ENCODE measurements at places on chromosomes 3 and 15.

DNA sequence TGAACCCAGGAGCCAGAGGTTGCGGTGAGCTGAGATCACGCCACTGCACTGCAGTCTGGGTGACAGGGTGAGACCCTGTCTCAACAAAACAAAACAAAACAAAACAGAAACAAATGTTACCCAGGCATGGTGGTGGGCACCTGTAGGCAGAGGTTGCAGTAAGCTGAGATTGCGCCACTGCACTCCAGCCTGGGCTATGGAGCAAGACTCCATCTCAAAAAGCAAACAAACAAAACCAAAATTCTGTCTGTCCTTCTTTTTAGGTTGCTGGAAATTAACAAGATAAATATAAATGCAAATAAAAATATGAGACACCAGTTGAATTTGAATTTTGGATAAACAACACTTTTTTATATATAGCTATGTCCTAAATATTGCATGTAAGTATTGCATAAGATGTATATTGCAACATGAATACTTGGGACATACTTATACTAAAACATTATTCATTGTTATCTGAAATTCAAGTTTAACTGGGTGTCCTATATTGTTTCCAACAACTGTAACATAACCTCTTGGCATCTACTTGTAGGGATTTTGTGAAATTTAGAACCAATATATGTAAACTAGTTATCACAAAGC, 4.7 kb upstream of the CEP97 start:
- DNase-seq, result no peak

GRCh38 chr3:99910752-99911290, 93.2 kb downstream of the CMSS1 start:
- no peak for DNase-seq

DNA sequence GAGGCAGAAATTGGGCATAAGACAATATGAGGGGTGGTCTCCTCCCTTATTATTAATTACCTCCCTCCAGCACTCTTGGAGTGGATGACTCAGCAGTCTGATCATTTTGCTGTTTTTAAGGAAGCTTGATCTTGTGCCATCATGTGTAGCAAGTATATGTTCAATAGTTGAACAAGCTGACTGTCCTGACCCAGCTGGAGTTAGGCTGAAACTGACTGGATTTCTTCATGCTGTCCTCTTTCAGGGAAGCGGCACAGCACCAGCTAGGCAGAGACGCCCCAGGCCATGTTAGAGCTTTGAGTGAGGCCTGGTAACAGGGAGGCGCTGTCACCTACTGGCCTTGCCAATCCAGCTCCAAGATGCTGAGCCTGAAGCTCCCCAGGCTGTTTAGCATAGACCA, 54.4 kb upstream of the KIF23 start:
- no peak for DNase-seq

DNA sequence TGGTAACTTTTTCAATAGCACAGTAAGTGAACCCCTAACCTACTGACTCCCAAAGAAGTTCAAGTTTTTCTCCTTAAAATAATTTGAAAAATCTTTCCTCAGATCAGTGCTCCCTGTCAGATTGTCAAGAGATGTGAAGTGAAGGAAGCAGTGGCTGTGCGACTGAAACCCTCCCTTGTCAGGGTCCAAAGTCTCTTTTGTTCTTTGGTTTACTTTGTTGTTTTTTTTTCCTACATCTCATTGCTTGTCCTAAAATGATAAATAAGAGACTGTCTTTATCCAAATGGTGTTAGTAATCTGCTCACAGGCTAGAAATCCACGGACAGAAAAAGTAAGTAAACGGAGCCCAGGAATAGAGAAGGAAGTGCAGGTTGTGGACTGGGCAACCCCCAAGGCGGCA, 976 bp upstream of the DPPA4 start:
- no peak for DNase-seq

- no peak for DNase-seq
These were observed 20.3 kb downstream of the WDR72 start for GRCh38 chr15:53739187-53739586.

- DNase-seq, result no peak
These were observed 21.0 kb downstream of the TMEM43 start for GRCh38 chr3:14145670-14146380.

DNA sequence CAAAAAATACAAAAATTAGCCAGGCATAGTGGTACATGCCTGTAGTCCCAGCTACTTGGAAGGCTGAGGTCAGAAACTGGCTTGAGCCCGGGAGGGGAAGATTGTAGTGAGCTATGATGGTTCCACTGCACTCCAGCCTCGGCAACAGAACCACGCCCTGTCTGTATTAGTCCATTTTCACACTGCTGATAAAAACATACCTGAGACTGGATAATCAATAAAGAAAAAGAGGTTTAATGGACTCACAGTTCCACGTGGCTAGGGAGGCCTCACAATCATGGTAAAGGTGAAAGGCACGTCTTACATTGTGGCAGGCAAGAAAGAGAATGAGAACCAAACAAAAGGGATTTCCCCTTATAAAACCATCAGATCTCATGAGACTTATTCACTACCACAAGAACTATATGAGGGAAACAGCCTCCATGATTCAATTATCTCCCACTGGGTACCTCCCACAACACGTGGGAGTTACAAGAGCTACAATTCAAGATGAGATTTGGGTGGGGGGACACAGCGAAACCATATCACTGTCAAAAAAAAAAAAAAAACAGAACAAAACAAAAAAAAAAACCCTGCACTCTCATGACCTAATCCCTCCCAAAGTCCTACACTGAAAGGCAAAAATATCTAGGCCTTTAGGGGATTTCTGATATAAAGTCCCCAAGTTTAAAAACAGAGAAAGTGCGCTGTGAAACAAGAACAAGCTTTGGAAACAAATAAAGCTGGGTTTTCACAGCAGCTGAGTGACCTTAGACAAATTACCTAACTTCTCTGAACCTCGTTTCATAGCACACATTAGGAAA, 224.7 kb downstream of the IGSF11 start:
- no peak for DNase-seq

DNA sequence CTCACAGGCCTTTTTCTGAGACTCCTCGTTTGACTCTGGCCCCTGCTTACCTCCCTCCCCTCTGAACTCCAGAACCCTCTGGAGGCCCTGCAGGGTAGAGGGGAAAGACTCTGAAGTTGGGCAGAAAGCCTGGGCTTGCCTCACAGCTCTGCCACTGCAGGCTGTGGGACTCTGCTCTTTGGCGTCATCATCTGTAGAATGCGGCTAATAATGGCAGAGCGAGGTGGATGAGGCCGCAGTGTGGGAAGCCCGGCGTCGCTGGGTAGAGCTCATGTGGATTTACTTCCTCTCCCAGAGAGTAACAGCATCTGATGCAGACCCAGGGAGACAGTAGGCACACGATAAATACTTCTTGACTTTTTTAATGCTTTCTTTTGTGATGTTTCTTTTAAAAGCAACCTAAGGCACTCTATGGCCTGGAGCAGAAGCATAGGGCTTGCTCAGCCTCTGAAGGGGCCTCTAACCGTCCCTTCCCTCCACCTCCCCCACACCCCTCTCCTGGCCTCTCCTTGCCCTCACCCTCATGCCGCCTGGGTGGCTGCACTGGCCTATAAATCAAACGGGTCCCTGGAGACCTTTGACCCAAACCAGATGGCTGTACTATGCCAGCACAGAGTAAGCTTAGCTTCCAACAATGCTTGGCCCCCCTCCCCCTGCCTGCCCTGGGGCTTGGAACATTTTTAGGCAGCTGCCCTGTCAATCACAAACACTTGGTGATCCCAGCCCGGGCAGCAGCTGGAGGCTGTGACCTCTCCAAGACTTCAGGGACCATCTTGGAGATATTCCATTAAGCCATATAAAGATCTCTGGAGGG, 32.9 kb downstream of the SPSB4 start:
- DNase-seq, result no peak

- DNase-seq, result no peak
These were observed 31.3 kb upstream of the TBC1D21 start for GRCh38 chr15:73841756-73842725.

DNA sequence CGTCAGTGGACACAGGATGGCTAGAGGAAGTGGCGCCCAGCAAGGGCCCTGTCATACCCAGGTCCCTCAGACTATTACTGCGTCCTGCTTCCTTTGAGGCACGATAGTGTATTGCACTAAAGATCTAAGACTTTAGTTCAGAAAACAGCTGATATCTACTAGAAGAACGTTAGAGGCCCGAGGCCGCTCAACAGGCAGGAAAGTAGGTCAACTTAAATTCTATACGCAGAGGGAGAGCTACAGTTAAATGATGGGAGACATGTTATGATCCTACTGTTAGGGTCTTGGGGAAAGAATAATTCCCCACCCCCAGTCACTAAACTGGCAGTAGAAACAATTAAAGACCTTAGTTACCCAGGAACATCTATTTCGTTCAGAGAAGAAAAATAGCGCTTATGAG, 317.8 kb downstream of the CHST2 start:
- no peak for DNase-seq

DNA sequence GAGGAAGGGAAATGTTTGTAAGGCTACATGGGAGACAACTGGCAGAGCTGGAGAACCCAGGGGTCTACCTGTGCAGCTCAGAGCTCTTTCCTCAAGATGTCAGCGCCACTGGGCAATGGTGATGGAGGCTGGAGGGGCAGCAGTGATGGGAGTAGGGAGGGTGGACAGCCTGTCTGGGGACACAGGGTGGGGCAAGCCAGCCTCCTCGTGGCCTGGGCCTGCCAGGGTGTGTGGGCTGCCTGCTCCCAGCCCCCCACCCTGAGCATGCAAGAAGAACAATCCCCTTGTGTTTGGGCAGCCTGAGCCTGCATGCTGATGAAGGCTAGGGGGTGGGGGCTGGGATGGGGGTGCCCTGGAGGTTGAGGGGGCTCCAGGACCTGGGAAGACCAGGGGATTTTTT, 1.2 kb downstream of the PCBP4 start:
- no peak for DNase-seq

DNA sequence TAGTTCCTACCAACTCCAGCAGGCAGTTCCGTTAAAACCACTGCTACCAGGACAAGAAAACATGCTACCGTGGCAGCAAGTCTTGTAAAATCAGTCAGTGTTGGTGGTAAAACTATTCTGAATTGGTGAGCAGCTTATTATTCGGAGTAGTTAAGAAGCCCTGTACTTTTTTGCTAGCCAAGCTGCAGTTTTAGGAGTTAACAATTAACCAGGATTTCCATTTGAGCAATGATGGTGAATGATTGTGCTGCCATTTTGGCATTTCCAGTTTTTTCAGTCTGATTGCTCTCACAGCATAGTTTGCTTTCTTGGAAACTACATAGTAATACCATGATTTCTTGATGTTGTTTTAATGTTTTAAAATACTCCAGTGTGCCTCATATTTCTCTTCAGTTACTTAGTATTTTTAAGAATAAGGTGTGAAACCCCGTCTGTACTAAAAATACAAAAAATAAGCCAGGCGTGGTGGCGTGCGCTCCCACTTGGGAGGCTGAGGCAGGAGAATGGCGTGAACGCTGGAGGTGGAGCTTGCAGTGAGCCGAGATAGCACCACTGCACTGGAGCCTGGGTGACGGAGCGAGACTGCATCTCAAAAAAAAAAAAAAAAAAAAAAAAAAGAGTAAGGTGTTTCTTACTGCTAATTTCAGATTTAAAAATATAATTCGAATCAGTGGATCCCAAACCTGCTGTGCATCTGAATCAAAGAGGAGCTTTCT, 43.8 kb upstream of the SCAANT1 start:
- DNase-seq, result no peak

DNA sequence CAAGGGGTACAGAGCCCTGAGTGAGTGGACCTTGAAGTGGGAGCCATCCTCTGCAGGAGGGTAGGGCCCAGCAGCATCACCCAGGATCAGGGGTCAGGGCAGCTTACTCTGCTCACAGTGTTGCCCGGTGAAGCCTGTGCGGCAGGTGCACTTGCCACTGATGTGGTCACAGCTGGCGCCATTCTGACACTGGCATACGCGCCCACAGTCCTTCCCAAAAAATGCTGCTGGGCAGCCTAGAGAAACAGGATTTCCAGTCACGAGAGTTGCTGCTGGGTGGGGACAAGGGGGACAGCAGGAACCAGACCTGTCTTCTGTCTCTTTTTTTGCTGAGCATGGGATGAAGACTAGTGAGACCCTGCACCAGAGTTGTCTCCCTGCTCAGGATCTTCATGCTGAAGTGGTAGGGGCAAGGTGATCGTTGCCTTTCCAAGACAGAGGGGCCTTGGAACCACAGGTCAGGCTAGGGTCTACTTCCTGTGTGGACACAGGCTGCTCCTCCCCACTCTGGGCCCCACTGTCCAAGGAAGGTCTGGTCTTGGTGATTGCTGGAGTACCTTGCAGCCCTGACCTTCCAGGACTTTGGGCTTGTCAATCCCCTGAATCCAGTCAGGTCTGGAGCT, 46.9 kb downstream of the RAB11A start:
- DNase-seq, result no peak

- no peak for DNase-seq
These were observed 56.2 kb downstream of the GREM1 start for GRCh38 chr15:32774022-32774421.

DNA sequence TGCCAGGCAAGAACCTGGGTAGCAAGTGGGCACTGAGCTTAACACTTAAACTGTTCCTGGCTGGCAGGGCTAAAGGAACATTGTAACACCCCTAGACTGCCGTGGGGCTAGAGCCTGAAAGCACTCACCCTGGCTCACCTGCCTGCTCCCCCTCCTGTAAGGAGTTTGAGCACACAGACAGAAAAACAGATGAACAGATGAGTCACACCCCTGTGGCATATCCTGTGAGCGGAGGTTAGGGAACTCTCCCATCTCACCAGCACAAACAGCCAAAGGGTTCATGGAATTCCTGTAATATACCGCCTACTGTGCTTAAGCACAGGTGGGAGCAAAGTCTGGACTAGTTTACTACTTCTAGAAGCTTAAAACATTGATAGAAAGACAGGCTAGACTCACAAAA, 300.1 kb downstream of the ROBO1 start:
- DNase-seq, result no peak

DNA sequence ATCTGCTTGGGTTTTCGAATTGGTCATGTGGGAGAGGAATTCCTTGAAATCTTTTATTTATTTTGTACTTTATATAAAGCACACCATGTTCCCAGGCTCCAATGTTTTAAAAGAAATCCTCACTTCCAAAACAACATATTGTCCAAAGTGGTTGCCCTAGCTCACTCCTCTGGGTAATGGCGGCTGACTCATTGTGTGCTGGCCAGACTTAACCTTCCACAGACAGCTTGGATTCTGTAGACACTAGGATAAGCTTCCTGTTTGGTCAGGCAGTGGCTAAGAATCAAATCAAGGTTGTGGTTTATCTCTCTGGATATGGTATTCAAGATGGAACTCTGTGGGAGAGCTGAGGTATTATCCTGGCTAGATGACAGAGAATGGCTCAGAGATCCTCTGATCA, 55.8 kb upstream of the FAM98B start:
- no peak for DNase-seq

- DNase-seq, result no peak
These were observed 106.4 kb upstream of the RPL32 start for GRCh38 chr3:12947504-12948369.

GRCh38 chr15:99613887-99614647, 48.3 kb downstream of the MEF2A start:
- DNase-seq, result no peak

- DNase-seq, result no peak
These were observed 459.4 kb downstream of the GBE1 start for GRCh38 chr3:81302045-81302444.

GRCh38 chr15:91376038-91376437, 276.0 kb downstream of the SV2B start:
- no peak for DNase-seq

Data from stimulated activated CD4-positive, alpha-beta T cell treated with anti-CD3 and anti-CD28 coated beads, Interleukin-15, amount 100 ng/mL, for 1 hour (primary cell).